Activated T-helper 1 cell treated with anti-CD3 and anti-CD28 coated beads, Interleukin-12 subunit alpha, Interleukin-12 subunit beta, Interleukin-2, Interleukin-4 antibody, amounts not matched to agents 30 ng/mL and 10 ng/mL and 1 ng/mL, durations not matched to agents 14 hours and 24 hours and 36 hours (primary cell): ENCODE measurements at places on chromosomes 2 and 18. TPM values are rescaled to one million over a fixed set of nuclear protein-coding genes. Genes with fewer than 3 reads are reported as not detected.

GRCh38 chr2:32752952-32753351 lies 125.1 kb downstream of the TTC27 start:
- DNase-seq, result no peak

DNA sequence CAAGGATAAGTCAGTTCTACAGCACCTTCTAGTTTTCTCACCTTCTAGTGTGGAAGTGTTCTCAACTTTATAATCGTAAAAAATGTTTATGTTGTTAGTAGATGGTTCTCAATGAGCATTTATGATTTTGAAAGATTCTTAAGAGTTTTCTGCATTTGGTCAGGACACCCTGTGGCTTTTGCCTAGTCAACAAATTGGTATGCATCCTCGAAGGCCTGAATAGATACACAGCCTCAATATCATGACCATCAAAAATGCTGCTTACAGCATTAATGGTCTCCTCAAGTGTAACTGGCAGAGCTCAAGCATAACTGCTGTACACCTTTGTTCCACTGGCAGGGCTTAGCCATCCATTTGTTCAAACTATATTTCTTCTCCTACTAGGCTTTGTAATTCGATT lies 96.7 kb downstream of the CRACDL start:
- no peak for DNase-seq

DNA sequence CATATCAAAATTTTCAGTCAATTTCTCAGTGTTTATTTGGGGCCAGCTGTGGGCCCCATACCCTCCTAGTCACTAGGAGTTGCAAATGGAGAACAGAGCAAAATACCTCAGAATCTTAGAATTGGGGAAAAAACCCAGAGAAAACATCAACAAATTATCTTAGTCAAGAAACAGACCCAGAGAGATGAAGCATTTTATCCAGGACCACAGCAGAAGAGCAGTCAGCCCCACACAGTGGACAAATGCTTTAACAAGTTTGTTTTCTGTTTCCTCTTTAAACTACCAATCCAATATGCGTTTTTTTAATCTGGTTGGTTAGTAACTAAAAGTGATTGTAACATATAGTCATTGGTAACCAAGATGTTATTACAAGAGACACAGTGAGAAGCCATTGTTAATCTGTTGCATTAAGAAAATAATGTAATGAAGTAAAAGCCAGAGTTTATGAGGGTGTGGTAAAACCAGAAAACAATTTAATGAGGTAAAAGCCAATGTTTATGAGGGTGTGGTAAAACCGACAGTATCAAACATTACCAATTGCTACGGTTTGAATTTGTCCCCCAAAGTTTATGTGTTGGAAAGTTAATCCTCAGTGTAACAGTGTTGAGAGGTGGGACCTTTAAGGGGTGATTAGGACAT lies 60.7 kb upstream of the COX7A2L start:
- no peak for DNase-seq

GRCh38 chr2:24269265-24269664 lies 91.1 kb downstream of the ITSN2 start:
- no peak for DNase-seq

GRCh38 chr18:46213295-46213694 lies 109.1 kb downstream of the HAUS1 start:
- DNase-seq, result no peak

DNA sequence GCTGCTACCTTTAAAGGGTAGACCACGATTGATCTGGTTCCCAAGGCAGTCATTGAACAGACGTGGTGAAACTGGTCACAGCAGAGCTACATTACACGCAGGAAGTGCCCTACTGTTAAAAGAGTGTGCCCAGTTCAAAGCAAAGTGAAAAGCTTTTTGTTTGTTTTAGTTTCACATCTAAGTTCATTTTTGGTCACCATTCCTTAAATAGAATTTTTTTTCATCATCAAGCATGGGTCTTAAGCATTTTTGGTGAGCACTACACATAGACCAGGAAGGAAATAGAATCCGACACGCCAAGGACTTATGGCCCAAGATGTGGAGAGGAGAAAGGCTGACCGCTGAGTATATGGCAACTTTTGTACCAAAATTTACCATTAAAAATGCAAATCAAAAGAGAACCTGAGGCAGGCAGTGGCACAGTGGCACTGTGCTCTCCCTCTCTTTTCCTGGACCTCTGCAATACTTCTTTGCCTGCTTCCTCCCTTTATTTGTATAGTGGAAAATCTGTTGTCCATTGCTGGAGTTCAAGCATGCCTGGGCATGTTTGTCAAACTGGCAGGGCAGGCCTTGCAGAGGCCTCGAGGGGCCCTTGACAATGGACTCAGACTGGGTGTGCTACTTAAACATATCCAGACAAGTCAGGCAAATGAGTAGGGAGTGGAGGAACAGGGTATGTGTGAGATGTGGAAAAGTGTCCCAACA lies 42.6 kb upstream of the HNRNPA3 start:
- DNase-seq, result no peak

DNA sequence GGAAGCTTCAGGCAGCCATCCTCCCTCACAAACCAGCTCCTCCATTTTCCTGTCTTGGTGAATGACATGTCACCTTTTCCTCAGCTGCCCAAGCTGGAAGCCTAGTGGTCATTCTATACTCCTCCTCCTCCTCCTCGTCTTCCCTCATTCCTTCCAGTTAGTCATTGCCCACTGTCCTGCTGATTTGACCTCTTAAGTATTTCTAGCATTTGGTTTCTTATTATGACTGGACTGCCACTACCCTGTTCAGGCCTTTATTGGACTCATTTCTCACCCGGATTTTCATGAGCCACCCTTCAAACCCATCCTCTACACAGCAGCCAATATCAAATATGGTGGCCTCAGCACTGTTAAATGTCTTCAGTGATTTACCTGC lies 21.9 kb upstream of the MGAT5 start:
- no peak for DNase-seq

GRCh38 chr2:45156605-45157004 lies 147.4 kb upstream of the SIX2 start:
- no peak for DNase-seq

GRCh38 chr18:35868915-35869314 lies 103.6 kb upstream of the RMP24 start:
- no peak for DNase-seq

DNA sequence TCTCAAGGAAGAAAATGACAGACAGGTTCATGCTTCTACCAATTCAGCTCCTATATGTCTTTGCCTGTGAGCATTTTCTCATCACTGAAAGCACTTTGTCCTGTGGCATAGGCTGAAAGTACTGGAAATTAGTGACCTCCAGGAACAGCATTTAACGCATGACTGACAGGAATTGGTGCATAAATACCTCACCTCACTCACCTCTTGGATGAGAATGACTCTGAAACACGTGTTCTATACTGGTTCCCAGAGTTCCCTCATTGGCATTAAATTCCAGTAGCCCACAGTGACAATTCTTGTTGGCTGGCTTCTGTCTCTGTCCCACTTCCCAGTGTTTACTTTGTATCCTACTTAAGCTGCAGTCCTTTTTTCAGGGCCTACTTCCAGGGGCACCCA lies 83.4 kb upstream of the MAPRE2 start:
- DNase-seq, result no peak

DNA sequence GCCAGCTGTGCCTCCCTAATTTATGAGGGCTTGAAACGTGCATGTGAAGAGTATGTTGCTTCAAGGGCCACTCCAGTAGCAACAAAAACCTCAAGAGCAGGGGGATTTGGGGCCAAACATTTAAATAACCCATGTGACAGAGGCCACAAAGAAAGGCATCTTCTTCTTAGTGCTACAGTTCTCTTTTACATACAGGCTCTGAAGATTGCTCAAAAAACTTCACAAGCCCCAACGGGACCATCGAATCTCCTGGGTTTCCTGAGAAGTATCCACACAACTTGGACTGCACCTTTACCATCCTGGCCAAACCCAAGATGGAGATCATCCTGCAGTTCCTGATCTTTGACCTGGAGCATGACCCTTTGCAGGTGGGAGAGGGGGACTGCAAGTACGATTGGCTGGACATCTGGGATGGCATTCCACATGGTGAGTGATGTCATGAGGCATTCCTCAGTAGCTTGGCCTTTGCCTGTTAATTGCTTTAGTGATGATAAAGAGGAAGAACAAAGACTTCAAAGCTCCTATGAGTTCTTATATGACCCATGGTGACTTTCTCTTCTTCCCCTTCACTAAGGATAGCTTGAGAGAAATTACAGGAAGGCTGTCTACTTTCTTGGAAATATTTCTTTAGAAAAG lies 40.1 kb downstream of the NRP2 start:
- DNase-seq, result no peak

Gene CD207
- total RNA-seq, result not detected in 2 replicates

Gene RNU2-63P
- total RNA-seq, result 28.5 and 32.9 TPM in 2 replicates

Gene MPV17
- total RNA-seq, result 85.9 and 89.9 TPM in 2 replicates

Gene RGPD3
- total RNA-seq, result 0.16 and 0.22 TPM in 2 replicates

Gene MC5R
- not detected in 2 replicates for total RNA-seq

Gene KCNJ3
- total RNA-seq, result not detected in 2 replicates

Gene PTPRM
- 10.4 and 10.7 TPM in 2 replicates for total RNA-seq

Gene RALB
- 79.7 and 84.2 TPM in 2 replicates for total RNA-seq
